ENCODE measurements at places on chromosomes 2 and 18.

GRCh38 chr2:183244300-183244844, 120.1 kb downstream of the NUP35 start:
- no peak for DNase-seq

DNA sequence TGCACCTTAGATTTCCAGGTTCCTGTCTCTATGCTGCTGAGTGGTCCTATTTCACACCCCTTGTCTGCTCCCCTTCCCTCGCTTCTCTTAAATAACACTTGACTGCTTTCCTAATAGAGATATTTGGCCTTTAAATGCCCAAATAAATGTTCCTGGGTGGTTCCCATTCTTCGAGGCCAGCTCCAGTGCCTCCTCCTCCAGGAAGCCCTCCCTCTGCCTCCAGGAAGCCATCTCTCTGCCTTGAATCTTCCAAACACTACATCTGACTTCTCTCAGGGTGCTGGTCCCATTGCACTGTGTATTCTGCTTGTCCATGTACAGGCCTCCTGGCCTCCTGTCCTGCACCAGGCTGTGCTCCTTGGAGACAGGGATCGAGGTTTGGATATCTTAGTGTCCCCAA, 14.2 kb downstream of the EHD3 start:
- no peak for DNase-seq

DNA sequence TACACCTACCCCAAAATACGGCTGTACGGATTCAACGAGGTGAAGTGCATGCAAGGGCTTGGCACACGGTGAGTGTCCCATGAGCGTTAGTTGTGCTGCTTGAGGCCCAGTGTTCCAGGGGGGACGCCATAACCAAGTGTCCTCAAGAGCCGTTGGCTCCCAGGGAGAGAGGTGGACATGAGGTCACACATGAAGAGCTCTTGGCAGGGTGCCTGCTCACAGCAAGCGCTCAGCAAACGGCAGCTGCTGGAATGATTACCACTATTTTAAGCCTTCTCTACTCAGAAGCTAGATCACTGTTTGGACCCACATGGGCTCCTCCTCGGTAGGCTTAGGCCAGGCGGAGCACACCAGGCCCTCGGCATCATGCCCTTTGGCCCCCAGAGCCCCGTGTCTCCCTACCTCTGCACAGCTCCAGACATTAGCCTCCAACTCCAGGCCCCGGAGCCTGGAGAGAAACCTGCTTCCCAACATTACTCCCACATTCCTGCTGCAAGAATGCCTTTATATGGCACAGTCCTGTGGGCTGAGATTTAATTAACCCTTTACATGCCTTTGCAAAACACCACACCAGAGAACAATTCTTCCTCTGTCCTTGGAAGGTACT, 68.4 kb upstream of the PPP1CB start:
- DNase-seq, result peak; percentile 61

GRCh38 chr2:97757062-97757461, 43.7 kb downstream of the ZAP70 start:
- no peak for DNase-seq

GRCh38 chr2:234863043-234863934, 88.5 kb upstream of the SH3BP4 start:
- peak; percentile 68 for DNase-seq

DNA sequence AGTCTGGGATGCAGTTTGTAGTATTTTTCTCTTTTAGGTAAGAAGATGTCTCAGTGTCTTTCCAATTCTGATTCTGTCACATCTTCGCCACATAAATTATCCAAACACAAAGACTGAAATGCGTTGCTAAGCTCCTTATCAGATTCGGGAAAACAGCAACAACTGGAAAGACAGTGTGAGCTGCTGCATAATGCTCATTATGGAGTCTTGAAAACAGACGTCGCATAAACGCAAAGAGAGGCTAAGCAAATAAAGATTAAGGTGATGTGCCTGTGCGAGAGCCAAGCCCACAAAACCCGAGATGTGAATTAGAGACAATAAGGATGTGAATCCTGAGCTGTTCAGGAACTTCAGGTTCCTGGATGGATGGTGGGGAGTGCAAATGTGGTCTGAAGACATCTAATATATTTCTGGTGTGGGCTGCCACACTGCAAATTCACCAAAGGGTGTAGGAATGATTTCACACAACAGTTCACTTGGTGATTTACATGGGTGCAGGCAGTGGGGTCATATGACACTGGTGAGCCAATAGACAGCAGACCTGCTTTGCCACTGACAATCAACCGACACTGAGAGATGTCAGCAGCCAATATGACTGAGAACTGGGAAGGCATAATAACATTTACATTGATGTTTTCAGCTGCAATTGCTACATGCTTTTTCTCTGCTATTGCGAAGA, 195.8 kb downstream of the MTX2 start:
- DNase-seq, result no peak

Data from H54 (cell line).